ENCODE measurements at places on chromosomes 2 and 18.

DNA sequence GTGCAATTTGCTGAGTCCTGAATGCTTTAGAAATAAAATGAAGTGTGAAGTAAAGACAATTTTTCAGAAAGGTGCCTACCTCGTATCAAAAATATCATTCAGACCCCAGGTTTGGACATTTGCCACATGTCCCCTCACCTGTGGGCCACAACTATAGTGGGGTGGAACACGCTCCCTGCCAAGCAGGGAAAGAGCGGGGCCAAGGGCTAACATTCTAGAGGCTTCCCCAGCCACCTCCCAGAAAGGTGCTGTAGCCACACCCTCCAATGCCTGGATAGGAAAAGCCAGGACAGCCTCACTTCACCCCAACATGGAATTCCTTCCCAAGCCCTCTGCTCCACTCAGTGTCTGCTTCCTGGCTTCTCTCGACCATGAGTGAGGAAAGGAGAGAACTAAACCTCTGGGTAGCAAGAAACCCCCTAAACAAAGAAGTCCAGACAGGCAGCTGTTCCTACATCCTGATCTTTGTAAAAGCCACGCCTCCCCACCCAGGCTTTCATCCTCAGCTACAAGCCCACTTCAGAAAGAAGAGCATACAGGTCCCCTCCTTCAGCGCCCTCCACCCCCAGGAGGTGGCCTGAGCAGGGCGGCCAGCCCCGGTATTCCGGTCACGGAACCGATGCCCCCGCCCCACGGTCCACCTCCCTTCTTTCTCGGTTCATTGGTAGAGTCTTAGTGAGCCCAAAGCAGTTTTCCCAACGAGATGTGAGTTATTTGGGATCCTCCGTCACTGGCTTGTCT lies 2.1 kb downstream of the COL6A3 start:
- no peak for DNase-seq

DNA sequence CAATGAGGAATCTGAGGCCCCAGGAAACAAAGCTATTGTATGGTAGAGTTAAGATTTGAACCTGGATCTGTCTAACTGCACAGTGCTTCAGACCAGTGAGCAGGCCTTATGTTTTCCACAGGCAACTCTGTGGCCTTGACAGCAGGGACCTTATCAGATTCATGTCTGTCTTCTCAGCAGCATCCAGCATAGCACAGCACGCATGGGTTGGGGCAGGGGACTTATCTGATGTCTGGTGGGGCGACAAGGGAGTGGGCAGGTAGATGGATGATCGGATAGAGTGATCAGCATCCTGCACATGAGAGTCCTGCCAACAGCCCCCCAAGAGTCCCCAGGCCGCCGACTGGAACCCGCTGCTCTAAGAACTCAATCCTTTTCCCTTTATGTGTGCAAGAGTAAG lies 28.7 kb upstream of the KCNF1 start:
- DNase-seq = no peak

DNA sequence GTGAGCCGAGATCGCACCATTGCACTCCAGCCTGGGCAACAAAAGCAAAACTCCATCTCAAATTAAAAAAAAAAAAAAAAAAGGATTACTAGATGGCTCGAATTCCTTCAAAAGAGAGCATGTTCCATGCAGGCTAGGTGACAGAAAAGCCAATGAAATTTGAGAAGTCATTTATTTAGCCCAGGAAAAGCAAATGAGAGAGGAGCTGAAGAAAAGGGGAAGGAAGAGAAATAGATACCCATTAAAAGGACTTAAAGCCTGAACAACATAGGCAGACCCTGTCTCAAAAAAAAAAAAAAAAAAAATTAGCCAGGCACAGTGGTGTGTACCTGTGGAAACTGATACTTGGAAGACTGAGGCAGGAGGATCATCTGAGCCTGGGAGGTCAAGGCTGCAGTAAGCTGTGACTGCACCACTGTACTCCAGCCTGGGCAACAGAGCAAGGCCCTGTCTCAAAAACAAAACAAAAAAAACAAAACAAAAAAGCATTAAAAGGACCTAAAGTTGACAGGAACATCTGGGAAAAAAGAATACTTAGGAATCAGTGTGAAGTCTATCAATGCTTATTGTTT lies 11.1 kb downstream of the SEPTIN10 start:
- no peak for DNase-seq

GRCh38 chr2:88709181-88709631 lies 17.7 kb downstream of the RPIA start:
- no peak for DNase-seq

GRCh38 chr18:63083555-63083954 lies 236.0 kb downstream of the BCL2 start:
- DNase-seq = no peak

DNA sequence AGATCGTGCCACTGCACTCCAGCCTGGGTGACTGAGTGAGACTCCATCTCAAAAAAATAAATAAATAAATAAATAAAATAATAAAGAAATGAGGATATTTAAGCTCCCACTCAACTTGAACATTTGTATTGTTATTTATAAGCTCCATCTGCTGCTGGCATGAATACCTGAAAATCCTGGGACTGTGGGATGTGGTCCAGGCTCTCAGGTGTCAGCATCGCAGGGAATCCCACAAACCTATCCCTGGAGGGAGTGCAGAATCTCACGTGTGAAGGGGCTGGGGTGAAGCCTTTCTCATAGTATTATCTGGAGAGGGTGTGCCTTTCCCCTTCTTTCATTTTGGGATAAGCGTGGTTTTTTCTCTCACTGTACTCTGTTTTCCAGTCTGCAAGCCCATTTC lies 47.4 kb upstream of the POLE4 start:
- DNase-seq = no peak

DNA sequence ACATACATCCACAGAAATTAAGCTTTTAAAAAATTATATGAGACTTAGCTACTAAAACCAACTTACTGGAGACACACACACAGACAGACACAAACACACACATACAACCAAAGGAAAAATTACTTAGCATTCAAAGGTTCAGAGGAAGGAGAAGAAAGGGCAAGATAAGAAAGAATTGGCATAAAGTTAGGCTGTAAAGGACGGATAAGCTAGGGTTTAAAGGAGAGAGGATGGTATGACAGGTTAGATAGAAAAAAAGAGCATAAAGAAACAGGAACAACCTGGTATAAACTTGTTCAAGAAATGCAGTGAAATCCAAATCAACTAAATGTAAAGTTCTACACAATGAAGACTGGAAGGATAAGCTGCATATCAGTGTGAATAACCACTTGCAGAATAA lies 73.4 kb downstream of the SLC66A3 start:
- DNase-seq = no peak

DNA sequence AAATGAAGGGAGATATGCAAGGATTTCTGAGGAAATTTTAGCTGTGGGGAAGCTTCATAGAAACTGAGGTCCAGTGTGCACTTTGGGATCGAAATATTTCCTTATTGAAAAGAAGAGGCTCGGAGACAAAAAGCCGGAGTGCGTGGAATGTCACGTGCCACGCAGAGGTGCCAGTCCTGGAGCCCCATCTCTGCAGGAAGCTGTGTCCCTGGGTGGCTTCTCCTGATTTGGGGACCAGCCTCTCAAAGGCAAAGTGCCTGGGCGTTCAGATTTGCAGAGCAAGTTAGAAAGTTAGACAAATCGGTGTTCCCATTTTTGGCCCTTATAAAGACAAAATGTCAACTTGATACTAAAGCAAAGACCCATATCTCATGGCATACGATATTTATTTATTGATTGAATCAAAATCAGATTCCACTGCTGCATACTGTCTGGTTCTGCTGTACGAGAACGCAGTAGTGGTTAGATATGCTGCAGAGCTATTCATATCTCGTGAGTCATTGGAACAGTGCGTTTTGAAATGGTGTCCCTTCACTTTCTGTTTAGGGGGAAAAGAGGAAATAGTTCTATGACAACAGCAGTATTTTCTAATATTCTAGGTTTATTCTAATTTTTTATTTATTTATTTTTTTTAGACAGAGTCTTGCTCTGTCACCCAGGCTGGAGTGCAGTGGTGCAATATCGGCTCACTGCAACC lies 9.1 kb upstream of the ATG16L1 start:
- no peak for DNase-seq

DNA sequence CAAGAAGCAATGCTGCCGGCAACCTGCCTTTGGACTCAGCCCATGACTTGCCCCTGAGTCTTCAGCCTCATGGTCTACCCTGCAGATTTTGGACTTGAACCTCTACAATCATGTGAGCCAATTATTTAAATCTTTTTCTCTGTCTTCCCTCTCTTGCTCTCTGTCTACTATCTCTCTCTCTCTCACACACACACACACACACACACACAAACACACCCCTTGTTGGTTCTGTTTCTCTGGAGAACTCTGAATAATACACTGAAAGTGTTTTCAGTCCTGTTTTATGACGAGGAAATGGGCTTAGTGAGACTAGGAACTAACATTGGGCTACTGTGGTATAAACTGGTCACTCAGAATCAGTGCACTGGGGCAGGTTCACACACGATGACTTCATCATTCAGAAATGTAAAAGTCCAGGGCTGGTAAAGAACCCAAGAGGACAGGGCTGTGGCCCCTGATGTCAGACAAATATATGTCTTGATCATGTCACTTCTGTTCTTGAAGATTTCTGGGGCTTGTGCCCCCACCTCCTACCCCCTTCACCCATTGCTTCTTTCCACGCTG lies 266.1 kb upstream of the SIX2 start:
- DNase-seq = no peak

DNA sequence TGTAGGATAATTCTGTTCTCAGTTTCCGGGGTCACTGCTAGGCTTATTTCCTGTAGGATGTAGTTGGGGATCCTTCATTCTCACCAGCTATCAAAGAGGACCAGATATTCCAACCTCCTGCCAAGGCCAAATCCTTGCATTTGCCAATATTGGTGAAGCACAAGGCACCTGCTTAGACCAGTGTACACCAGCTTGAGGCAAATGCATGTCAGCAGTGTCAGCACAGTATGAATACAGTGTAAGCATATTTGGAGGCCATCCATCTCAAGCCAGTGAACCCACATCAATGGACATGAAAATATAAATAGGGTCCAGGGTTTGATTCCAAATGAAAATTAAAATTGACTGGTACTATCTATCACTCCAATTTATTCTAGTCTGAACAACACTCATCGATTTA lies 88.0 kb upstream of the MAPRE2 start:
- no peak for DNase-seq

DNA sequence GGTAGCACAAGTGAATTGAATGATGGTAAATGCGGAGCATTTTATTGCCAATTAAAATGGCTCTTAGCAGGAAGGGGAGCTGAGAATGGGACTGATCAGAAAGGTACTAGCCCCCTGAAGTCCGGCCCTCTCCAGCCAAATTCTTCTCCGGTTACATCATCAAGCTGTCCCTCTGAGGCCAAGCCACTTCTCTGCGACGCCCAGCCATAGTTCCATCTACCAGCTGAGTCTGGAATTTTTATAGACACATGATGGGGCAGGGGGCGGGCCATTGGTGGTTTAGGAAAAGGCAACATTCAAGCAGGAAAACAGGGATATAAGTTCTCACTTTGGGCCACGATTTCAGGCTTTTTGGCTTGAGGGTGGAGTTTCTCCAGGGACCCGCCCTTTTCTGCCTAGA lies 22.7 kb downstream of the RPRM start:
- no peak for DNase-seq

GRCh38 chr2:102619414-102620319 lies at the start of gene SLC9A2:
TSS of gene SLC9A2 (plus strand) at chr2:102619553. CDS start at chr2:102619849, 296 bp downstream.
- no peak for DNase-seq

GRCh38 chr2:145088756-145089155 lies 568.8 kb upstream of the ZEB2 start:
- no peak for DNase-seq

DNA sequence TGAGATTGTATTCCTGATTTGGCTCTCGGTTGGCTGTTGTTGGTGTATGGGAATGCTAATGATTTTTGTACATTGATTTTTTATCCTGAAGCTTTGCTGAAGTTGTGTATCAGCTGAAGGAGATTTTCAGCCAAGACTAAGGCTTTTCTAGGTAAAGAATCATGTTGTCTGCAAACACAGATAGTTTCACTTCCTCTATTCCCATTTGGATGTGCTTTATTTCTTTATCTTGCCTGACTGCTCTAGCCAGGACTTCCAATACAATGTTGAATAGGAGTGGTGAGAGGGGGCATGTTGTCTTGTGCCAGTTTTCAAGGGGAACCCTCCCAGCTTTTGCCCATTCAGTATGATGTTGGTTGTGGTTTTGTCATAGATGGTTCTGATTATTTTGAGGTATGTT lies 90.4 kb downstream of the CYP26B1 start:
- no peak for DNase-seq

GRCh38 chr2:23322567-23323197 lies 62.3 kb upstream of the KLHL29 start:
- DNase-seq = no peak

DNA sequence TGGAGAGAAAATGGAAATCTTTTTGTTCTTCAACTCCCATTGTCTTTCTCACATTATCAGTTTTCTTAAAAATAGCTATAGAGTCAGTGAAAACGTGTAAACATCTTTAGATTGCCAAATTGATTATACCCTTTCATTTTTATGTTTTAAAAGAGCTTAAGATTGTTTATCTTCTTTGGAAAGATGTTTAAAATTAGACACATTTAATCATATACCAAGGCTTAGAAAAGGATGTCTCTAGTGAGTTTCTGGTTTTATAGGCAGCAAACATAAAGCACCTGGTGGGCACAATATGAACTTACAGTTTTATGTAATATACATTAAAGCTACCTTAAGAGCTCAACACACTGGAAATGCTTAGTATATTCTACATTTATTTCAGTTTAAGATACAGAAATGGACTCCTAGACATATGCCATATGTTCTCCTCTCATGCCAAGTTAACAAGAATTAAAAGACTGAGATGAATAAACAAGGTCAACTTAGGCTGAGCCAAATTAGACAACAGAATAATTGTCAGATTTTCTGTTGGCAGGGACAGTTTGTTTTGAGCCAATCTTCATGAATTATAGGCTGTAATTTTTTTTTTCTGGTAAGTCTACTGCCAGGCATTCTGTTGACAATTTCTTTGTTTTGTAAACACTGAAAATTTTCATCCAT lies 112.7 kb downstream of the OTX1 start:
- DNase-seq = no peak
